Endothelial cell of umbilical vein (primary cell): ENCODE measurements at places on chromosomes 13 and 19. TPM values are rescaled to one million over a fixed set of nuclear protein-coding genes. Genes with fewer than 3 reads are reported as not detected.
A peak's percentile ranks its signal among the peaks of the same experiment; 100 is the strongest.

DNA sequence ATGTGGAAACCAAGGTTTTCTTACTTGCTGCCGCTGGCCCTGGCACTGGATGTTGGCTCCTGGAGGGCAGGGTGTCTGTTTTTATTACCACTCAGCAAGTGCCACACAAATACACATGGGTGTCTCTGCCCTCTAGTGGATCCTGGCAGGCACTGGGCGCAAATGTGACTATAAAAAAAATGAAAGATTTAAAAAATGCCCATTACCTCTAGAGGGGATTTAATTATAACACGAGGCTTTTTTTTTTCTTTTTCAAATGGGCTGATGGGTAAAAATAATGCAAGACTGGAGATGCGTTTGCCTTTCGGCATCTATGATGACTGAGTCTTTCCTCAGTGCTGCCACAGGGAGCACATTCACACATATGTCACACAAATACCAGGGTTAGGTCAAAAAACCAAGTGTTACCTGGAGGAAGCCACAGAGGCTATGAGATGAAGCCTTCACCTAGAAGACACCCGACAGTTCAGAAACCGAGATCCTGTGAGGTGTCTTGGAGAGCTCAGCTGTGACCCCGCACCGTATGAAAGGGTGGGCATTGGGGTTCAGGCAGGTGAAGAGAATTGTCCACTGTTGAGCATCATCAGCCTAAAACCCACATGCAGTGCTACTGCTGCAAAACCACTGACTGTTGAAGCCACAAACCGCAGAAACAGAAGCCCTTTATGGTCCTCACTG lies 25.7 kb downstream of the CHAMP1 start:
- peak; percentile 52 for DNase-seq

DNA sequence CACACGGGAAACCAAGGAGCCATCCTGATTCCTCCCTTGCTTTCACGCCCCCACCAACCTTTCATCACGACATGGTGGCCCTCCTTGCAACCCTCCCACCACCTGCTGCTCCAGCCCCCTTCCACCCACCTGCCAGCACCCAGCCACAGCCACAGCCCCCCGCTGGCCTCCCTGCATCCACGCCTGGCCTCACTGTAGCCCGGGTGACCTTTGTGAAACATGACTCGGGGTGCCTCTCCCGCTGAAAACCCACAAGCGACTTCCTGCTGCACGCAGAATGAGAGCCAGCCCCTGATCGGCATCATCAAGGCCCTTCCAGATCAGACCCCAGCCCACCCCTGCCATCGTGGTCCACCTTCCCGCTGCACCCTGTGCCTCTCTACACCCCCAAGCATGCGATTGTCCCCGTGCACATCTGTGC lies 14.9 kb downstream of the POP4 start:
- DNase-seq: no peak

DNA sequence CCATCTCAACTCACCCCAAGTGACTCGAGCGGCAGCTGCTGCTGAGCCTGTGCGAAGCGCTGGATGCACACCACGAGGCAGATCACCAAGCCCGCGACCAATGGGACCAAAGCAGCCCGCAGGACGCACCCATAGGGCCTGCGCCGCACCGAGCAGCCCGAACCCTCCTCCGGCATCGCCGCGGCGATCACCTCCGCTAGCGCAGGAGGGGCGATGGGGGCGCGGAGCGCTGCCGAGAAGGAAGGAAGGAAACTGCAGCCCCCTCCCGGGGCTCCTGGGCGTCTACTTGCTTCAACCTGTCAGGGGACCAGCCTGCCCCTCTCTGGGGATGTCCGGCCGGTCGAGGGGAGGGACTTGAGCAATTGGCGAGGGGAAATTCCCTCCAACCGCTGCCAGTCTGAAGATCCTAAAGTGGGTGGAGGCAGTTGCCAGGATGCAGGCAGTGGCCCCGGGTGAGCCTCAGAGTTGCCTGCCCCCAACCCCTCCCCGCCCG lies at the start of gene CD70:
TSS of gene CD70 (minus strand) at position 324 of the 493 bp plus-strand sequence. CDS start at position 176, 148 bp downstream.
- no peak for DNase-seq

- no peak for DNase-seq
Observed at GRCh38 chr13:84810781-84811180, 928.5 kb upstream of the SLITRK1 start.

- no peak for DNase-seq
Observed at GRCh38 chr13:37616131-37616530, 17.6 kb upstream of the POSTN start.

DNA sequence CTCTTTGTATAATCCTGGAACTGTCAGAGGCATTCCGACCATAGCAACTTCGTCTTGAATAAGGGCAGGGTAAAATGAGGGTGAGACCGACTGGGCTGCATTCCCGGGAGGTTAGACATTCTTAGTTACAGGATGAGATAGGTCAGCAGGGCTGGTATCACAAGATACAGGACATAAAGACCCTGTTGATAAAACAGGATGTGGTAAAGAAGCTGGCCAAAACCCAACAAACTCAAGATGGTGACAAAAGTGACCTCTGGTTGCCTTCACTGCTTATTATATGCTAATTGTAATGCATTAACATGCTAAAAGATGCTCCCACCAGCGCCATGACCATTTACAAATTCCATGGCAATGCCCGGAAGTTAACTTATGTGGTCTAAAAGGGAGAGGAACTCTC lies 27.7 kb upstream of the MBNL2 start:
- peak; percentile 90 for DNase-seq

DNA sequence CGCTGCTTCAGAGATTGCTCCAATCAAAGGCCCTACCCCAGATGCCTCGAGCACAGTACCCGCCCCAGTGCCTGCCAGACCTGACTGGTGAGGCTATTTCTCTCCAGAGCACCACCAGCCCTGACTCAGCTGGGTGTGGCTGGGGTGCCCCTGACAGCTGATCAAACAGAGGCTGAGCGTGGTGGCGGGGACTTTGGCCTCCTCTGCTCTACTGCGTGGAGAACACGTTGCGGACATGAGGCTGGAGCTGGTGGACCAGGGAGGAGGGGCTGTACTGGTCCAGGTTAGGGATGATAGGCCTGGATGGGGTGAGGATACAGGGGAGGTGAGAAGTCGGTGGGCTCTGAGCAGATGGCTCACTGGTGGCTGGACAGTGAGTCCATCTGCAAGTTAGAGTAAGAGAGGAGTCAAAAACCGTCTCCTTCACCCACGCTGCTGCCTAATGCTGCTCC lies 3.5 kb upstream of the DOCK6 start:
- DNase-seq: no peak

RNASEH2A gene
- 25.6 and 28.5 TPM in 2 replicates for total RNA-seq

ANKLE1 gene
- total RNA-seq: 3.1 and 5.2 TPM in 2 replicates

PLPPR2 gene
- 22.8 and 23.7 TPM in 2 replicates for total RNA-seq

ZNF490 gene
- 5.7 and 6.3 TPM in 2 replicates for total RNA-seq
